ENCODE measurements at places on chromosomes 16 and 17.

- no peak for ATAC-seq
Measured at GRCh38 chr17:82077617-82078358, 12.2 kb upstream of the DUS1L start.

DNA sequence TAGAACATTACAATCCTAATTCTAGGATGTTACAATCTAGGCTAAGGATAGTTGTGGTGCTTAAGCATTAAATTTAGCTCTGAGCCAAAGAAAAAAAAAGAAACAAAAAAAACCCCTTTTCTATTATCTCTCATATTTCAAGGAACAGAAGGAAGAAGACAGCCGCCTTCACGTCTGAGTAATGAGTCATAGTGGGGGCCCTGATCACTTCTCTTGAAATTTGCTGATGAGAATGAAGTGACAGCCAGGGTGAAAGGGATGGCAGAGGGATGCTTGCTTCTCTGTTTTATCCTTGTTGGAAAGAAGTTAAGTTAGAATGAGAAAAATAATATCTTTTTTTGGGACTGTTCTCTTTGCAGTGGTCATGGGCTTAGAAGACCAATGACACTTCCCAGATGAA is 82.6 kb upstream of the MPHOSPH6 start:
- no peak for ATAC-seq

- ATAC-seq = no peak
Measured at GRCh38 chr16:4051591-4051990, 64.7 kb downstream of the ADCY9 start.

DNA sequence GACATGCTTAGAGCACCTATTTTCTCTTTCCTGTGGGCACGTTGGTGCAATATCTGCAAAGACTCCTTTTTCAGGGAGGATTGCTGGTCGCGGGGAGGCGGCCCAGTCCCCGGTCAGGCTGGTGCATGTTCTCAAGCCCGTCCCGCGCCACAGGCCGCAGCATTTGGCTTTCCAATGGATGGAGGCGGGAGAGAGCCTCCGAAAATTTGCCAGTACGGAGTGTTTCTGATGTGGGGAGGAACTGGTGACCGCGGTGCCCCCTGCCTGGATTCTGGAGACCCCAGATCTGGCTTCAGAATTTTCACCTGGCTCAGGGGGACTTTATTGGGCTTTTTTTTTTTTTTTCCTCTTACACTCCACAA is 2.3 kb downstream of the CMIP start:
- ATAC-seq = no peak

DNA sequence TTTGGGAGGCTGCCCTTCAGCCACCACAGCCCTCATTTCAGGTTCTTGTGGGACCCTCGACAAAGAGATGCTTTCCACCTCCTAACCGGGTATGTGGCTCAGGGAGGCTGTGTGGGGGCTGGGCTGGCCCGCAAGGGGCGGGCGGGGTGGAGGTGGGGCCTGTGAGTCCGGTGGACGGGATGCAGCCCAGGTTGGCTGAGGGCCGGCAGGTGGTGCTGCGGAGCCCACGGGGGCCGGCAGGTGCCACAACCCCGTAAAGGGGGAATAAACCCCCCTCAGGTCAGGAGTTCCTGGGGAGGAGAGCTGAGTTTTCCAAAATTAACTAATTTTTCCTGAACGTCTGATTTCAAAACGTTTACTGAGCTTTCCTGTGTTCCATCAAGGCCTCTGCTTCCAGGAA is 4.9 kb upstream of the CIAO3 start:
- ATAC-seq = no peak
